Left colon (tissue), 2 donors: ENCODE measurements at places on chromosomes 3 and 15. TPM values are rescaled to one million over a fixed set of nuclear protein-coding genes. Genes with fewer than 3 reads are reported as not detected.

CCR9 gene
- 0.34 TPM for total RNA-seq

CILP gene
- 13.4 TPM for total RNA-seq

CCDC33 gene
- total RNA-seq = not detected

TGM5 gene
- total RNA-seq = not detected

INKA1 gene
- 2.0 TPM for total RNA-seq

ATP13A4 gene
- total RNA-seq = 10.7 TPM

REC114 gene
- not detected for total RNA-seq

ISLR2 gene
- total RNA-seq = 0.52 TPM

SPSB4 gene
- 0.14 TPM for total RNA-seq

TGM4 gene
- total RNA-seq = not detected

TM4SF4 gene
- total RNA-seq = 0.70 TPM

MKRN2OS gene
- 6.9 TPM for total RNA-seq

KCNMB2 gene
- not detected for total RNA-seq
